ENCODE measurements at places on chromosomes 2 and 18. TPM values are rescaled to one million over a fixed set of nuclear protein-coding genes. Genes with fewer than 3 reads are reported as not detected.

The FHL2 gene
- 23.4 TPM for total RNA-seq

DNA sequence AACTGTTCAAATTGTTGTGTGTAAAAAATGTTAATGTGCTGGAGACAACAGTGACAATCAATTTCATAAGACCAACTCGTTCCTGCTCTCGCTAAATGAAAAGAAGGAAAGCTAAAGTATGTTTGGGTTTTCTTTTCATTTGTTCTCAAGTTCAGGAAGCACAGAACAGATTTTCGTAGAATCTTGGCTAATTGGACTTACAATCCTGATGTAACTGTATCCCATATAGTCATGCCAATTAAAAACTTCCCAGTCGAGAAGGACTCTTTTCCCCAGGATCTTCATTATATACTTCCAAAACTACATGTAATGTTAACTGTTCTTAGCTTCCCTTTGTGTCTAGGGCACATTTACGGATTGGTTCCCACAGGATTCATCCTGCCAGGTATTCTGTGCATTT is 135.4 kb upstream of the ITGB6 start:
- no peaks in the 10 kb centered on the region for H3K36me3 ChIP-seq
- H3K4me3 ChIP-seq, result no peak overlapping the region

DNA sequence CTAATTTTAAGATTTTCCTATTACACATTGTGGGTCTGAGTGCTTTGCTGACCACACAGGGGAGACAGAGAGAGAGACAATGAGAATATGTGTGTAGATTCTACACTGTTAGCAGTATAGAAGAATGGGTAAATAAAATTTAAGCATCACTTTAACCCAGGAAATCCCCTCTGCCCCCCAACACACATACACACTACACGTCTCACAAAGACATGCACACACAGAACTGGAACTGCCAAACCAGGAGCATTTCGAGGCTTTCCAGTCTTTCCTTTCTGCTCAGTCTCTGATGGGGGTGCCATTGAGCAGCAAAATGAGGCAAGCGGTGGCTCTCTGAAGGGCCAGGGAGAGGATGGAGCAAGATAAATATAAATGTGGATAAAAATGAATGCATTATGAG is 2.5 kb downstream of the MERTK start:
- peaks cover 3% of the 10 kb centered on the region for H3K27me3 ChIP-seq
- H3K4me3 ChIP-seq, result peak overlapping the region; percentile 16
- H3K4me1 ChIP-seq, result peaks cover 38% of the 10 kb centered on the region
- no peak for DNase-seq

The WNT6 gene
- 1.6 TPM for total RNA-seq

- no peak overlapping the region for H3K4me3 ChIP-seq
- no peaks in the 10 kb centered on the region for H3K27me3 ChIP-seq
- H3K36me3 ChIP-seq, result no peaks in the 10 kb centered on the region
- peaks cover 7% of the 10 kb centered on the region for H3K4me1 ChIP-seq
- H3K27ac ChIP-seq, result no peak overlapping the region
These were observed 40.1 kb upstream of the GALR1 start for GRCh38 chr18:77209587-77209986.

The UBE2E3 gene
- 124 TPM for total RNA-seq

GRCh38 chr18:25310045-25310444 is 41.9 kb downstream of the ZNF521 start:
- no peaks in the 10 kb centered on the region for H3K4me1 ChIP-seq
- DNase-seq, result no peak
- H3K4me3 ChIP-seq, result no peak overlapping the region
- no peaks in the 10 kb centered on the region for H3K36me3 ChIP-seq

DNA sequence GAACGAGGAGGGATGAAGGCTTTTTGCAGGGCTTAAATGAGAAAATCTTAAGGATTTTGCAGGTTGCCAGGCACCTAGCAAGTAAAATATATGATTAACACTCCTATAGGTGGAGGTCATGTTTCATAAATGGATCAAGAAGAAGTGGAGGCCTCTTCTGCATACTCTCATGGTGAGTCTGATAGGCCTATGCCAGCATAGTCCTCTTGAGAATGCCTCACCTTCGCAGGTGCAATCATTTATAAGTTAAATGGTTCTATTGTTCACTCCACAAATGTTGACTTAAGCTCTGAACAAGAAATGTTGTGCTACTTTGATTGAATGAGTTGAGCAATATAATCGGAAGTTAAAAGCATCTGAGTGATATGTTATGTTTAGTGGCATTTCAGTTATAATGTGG is 12.1 kb downstream of the LRRTM1 start:
- H3K27me3 ChIP-seq, result no peaks in the 10 kb centered on the region
- peak overlapping the region; percentile 16 for H3K27ac ChIP-seq
- DNase-seq, result no peak
- no peak overlapping the region for H3K4me3 ChIP-seq
- peaks cover 5% of the 10 kb centered on the region for H3K4me1 ChIP-seq

The RND3 gene
- 62.7 TPM for total RNA-seq
